ENCODE measurements at places on chromosomes 4 and X.
A peak's percentile ranks its signal among the peaks of the same experiment; 100 is the strongest.

- no peak for DNase-seq
Observed at GRCh38 chr4:40984051-40984450, 230.3 kb downstream of the APBB2 start.

DNA sequence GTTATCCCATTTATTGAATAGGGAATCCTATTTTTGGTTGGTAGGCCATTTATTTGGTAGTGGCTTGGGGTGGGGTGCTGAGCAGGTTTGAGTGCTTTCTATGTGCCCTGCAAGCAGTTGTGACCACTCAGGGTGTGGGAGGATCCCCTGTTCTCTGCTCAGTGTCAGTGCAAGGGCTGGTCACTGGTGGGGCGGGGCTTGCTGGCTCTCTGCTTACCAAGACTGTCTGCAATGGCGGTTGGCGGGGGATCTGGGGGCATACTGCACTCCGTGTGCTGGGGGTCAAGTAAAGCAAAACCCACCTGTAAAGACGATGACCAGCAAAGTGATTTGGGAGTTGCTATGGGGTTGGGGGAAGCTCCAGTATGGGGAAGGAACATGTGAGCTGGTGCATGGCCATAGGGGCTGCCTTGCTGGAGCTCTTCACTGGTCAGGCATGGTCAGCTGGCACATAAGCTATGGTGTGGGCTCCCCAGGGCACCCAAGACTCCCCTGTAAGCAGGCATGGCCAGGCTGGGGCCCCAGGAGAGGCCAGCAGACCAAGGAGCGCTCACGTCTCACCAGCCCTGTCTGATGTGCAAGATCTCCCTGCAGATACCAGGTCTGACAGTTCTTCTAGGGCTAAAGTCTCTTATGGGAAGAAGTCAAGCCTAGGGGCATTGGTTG lies 83.0 kb upstream of the GRXCR1 start:
- DNase-seq, result no peak

DNA sequence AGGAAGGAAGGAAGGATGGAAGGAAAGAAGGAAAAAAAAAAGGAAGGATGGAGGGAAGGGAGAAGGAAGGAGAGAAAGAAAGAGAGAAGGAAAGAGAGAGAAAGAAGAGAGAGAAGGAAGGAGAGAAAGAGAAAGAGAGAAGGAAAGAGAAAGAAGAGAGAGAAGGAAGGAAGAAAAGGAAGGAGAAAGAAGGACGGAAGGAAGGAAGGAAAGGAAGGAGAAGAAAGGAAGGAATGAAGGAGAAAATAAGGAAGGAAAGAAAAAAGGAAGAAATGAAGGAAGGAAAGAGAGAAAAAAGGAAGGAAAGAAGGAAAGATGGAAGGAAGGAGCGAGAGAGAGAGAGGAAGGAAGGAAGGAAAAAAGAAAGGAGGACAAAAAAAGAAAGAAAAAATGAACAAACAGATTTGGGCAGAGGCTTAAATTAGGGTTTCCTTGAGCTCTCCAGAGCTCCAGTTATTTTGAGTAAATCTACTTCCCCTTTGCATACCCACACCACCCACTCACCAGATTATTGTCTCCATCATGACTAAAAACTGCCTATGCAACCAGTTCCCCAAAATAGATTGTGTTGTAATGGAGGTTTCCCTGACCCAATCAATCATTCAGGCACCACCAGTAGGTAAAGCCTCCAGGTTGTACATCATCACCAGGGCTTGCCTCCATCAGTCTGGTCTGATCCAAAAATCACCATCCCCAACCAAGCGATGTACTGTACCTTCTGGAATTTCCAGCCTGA lies 1722.9 kb upstream of the PCDH10 start:
- DNase-seq, result no peak

DNA sequence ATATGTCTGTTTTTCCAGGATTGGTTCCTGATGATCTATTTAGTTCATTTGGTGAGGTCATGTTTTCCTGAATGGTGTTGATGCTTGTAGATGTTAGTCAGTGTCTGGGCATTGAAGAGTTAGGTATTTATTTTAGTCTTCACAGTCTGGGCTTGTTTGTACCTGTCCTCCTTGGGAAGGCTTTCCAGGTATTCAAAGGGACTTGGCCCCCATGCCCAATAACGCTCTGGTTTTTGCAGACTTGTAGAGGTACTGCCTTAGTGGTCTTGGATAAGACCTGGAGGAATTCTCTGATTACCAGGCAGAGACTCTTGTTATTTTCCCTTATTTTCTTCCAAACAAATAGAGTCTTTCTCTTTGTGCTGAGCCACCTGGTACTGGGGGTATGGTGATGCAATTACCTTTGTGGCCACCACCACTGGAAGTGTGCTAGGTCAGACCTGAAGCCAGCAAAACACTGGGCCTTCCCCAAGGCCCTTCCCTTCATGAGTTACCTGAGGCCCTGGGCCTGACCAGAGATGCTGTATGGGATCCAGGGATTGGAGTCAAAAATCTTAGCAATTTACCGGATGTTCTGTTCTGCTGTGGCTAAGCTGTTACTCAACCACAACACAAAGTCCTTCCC lies 63.3 kb upstream of the RXFP1 start:
- DNase-seq, result no peak

- DNase-seq, result peak; percentile 97
Observed at GRCh38 chr4:185839194-185839712, 27.3 kb upstream of the SORBS2 start.

DNA sequence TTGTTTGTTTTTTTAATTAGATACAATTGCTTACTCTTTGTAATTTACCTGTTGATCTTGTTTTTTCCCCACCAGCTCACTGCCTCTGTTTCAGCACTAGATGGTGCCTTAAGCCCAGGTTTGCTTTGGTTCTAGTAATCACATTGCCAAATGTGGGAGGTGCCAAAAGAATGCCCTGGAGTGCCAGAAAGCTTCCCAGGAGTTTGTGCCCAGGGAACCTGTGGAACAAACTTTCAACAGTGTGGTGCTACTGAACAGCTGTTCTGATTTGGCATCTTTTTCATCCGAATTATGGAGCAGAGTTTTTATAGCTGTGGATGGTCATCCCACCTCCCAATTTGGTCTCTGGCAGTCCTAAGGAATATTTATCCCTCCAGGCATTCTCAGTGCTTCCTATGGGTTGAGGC lies 1000.7 kb downstream of the STIM2 start:
- peak; percentile 75 for DNase-seq

GRCh38 chr4:2696423-2696822 lies 59.7 kb downstream of the TNIP2 start:
- DNase-seq, result no peak

DNA sequence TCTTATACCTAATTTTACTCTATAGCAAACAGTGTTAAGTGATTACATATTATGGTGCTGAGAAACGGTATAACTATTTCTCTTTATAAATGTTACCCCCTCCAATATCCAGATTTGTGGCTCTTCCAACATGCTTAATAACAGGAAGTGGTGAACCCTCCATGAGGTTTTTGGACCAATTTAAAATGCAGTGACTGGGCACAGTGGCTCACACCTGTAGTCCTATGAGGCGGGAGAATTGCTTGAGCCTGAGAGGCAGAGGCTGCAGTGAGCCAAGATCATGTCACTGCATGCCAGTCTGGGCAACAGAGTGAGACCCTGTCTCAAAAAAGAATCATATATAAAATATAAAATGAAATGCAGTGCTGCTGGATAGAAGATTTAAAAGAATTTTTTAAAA lies 137.3 kb downstream of the MGST2 start:
- no peak for DNase-seq

DNA sequence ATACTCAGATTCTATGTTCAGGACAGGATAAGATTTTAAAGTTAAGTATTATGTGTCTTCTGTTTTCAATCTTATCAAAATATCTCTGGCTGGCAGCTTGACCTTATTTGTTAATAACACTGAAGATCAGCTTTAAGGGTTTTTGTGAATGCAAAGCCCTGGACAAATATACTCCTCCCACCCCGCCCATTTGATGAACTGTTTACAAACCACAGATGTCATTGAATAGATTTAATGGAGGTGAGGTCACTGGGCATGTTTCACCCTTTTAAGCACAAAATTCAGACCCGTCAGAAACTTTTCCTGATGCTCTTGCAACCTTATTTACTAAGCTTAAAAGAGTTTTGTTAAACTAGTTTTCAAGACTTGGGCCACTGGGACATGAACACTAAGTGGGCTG lies 10.1 kb upstream of the CXCL8 start:
- peak; percentile 73 for DNase-seq

GRCh38 chr4:174437324-174437723 lies 85.0 kb downstream of the HPGD start:
- DNase-seq, result peak; percentile 55

- DNase-seq, result no peak
Observed at GRCh38 chr4:148053298-148054003, 321.6 kb downstream of the ARHGAP10 start.

DNA sequence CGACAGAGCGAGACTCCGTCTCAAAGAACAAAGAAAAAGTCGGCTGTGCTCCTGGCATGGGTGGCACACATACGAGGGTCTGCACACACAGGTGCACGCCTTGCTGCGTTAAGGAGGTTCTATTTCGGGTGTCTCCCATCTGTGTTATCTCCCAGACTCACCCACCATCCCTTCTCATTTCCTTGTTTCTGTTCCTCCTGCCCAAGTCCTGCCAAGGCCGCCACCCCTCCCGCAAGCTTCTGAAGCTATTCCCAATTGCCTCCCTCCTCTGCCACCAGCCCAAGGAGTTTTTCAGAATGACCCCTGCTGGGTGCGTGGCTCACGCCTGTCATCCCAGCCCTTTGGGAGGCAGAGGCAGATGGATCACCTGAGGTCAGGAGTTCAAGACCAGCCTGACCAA lies 6.0 kb upstream of the IL3RA start:
- DNase-seq, result no peak

DNA sequence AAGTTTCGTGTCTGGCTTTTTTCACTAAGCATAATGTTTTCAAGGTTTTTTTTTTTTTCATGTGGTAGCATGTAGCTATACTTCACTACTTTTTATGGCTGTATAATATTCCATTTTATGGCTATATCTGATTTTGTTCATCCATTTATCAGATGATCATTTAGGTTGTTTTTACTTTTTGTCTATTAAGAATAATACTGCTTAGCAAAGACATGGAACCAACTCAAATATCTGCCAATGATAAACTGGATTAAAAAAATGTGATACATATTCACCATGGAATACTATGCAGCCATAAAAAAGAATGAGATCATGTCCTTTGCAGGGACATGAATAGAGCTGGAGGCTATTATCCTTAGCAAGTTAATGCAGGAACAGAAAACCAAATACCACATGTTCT lies 32.7 kb upstream of the ZNF280C start:
- DNase-seq, result no peak

DNA sequence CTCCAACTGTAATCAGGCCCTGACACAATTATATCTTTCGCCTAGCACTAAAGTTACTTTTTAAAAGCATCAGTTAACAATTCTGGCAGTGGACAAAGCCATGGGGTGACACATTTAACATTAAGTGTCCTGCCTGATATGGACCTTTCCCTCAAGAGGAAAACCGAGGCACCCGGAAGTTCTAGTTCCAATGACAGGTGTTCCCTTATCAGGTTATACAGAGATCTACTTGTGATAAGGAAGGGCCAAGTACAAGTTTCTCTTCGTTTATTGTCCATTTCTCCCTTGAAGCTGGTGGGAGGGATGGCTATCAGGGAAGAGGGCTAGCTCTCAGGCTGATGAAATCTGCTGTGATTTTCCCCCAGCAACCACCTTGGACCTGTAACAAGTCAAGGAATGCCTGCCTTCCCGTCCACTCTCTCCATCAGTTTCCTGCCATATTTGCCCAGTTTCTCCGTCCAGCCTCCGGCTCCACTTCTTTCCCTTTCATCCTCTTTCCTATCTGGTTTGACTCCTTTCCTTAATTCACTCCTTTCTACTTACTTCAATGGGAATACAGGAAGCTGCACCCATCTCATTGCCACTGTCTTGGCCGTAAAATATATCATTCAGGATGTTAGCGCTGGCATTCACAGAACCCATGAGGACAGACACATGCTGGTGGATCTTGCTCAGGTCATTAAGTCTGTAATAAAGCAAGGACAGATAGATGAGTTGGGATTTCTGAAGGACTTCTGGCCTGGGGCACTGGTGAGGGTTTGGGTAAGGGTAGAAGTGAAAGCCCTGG lies 95.0 kb downstream of the DGKK start:
- no peak for DNase-seq

- DNase-seq, result no peak
Observed at GRCh38 chrX:149151805-149152757, 353.0 kb downstream of the IDS start.

GRCh38 chr4:152554742-152555141 lies 18.9 kb upstream of the FBXW7 start:
- DNase-seq, result no peak

DNA sequence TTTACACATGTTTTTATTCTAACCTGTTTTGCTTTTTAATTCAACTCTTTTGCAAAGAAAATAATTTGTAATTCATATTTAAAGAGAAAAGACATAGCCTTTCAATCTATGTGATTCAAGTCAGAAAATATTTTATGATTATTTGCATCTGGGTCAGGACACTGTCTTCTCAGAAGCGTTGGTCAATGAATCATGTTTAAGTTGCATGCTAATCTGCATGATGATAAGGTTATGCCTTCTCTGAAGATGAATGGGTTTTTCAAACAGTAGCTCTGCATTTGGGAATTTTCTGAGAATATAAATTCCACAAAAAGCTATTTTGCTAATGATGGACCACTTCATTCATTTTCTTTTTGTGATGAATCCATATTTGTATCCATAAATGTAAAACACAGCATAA lies 282.5 kb downstream of the TMA16 start:
- no peak for DNase-seq

- no peak for DNase-seq
Observed at GRCh38 chrX:118189000-118189399, 72.4 kb upstream of the KLHL13 start.

GRCh38 chrX:56762707-56763555 lies 33.9 kb downstream of the NBDY start:
- DNase-seq, result no peak

- DNase-seq, result no peak
Observed at GRCh38 chr4:2264481-2265041, 2.7 kb upstream of the MXD4 start.

DNA sequence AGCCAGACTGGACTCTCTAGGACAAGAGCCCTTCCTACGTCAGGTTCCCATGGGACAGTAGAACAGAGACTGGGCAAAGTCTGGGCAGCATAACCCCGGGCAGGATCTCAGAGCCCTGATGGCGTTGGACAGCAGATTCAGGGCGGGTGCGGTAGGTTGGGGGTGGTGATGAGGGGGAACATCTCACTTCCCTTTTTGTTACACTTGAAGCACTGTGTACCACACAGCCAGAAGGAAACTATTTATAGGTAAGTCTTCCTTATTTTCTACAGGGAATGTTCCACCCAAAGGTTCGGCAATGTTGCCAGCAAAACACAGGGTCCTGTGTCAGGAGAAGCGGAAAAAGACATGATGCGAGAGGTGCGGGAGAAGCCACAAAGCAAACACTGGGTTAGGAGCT lies 54.3 kb downstream of the TSC22D3 start:
- no peak for DNase-seq

DNA sequence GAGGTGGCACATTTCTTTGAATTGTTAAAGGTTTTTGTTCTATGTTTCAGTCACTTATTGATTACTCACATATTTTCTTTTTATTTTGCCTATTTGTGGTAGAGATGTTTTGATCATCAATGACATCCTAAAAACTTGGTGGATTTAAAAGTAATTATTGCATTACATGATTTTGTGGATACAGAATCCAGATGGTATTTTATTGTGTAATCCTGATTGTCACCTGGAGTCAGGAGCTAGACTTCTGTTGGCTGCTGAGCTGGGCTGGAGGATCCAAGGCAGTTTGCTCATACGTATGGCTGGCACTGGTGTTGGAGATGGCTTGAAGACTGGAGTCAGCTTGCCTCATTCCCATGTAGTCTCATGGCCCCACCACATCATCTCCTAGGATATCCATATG lies 1009.6 kb upstream of the PCDH7 start:
- no peak for DNase-seq
